ENCODE measurements at places on chromosomes 3 and 15.

DNA sequence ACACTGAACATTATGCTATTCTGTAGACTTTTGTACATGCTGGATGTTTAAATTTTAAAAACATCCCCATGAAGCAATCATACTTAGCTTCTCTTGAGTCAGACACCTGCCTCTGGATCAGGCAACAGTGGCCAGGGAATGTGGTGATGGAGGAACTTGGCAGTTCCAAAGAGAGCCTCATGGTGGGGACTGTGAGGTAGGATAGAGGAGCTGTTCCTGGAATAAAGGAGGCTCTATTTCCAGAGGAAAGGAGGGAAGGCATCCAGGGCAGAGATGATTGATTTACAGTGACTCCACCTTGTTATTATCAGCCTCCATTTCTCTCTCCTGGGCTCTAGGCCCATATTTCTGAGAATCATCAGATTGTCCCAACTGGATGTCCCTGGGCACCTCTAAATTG, 35.0 kb upstream of the ABHD17C start:
- no peak for DNase-seq

DNA sequence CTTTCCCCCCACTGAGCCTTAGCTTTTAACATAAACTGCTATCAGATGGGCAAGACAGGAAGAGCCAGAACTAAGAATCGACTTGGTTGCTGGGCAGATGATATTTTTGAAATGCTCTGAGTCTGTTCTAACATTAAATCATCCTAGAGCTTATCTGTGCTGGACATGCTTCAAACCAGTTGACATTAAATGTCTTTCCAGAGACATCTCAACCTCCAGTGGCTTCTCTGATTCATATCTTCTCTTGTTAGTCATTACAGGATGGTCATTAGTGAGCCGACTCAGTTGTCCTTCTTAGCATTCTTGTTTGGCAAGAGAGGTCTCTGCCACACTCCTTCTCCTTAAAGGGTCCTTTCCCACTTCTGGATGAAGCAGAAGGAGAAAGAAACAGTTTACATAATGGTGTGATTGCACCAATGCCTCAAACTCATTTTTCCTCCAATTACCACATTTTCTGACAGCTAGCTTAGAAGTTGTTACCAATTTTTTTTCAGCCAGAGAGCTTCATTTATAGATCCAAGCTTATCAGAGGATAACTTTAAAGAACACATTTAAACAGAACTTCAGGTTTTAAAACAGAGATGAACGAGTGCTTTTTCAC, 21.7 kb upstream of the SYN2 start:
- DNase-seq, result no peak

GRCh38 chr3:10371167-10371566, 50.3 kb upstream of the SEC13 start:
- DNase-seq, result no peak

GRCh38 chr3:68893600-68894239, 38.6 kb downstream of the TAFA4 start:
- DNase-seq, result no peak

DNA sequence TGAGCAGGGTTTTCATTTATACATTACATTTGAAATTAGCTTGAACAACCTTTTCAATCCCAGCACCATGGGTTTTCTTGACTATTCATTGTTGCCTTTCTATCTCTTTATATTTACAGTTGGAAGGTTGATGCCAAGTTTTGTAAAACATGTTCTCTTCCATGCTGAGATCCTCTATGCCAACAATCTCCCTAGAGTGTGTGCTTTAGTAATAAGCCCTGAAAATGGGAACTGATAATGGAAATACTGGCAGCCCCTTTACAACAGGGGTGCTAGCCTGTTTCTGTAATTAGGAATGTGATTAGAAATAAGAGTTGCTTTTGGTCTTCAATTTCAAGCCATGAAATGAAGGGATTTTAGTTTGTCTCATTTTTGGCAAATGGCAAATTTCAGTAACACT, 239.9 kb upstream of the NAALADL2 start:
- DNase-seq, result no peak

GRCh38 chr15:38868326-38869114, 303.9 kb upstream of the RASGRP1 start:
- DNase-seq, result no peak

GRCh38 chr15:66139591-66140207, 113.9 kb downstream of the MEGF11 start:
- DNase-seq, result no peak

- no peak for DNase-seq
These were observed 466.0 kb upstream of the THBS1 start for GRCh38 chr15:39114690-39115378.

DNA sequence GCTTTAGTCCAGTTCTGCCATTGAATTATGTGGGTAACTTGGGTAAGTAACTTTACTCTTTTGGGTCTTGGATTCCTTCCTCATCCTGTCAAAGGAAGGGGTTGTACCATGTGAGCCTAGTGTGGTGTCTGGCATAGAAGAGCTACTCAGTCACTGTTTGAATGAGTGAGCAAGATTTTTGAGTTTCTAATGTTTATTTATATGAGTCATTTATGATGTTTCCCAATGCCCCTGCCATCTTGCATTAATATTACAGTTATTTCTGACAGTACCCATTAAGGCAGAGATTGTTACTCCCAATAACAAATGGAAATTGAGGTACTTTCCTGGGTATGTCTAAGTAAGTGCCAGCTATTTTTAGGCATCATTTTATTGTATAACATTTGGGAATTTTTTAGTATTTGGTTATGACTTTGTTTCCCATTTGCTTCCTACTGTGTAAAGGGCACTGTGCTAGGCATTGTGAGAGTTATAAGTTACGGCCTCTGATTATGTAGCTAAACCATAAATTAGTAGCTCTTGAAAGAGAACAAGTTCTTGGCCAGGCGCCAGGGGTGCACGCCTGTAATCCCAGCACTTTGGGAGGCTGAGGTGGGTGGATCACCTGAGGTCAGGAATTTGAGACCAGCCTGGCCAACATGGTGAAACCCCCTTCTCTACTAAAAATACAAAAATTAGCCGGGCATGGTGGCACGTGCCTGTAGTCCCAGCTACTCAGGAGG, 23.5 kb downstream of the NR1D2 start:
- DNase-seq, result no peak

- no peak for DNase-seq
These were observed 16.7 kb downstream of the FAM174B start for GRCh38 chr15:92638709-92639365.

- DNase-seq, result no peak
These were observed 10.3 kb downstream of the U2SURP start for GRCh38 chr3:143011705-143012104.

- no peak for DNase-seq
These were observed 4.4 kb downstream of the GATA2 start for GRCh38 chr3:128488636-128488990.

GRCh38 chr15:30650012-30650929, 24.3 kb downstream of the ARHGAP11B start:
- no peak for DNase-seq

DNA sequence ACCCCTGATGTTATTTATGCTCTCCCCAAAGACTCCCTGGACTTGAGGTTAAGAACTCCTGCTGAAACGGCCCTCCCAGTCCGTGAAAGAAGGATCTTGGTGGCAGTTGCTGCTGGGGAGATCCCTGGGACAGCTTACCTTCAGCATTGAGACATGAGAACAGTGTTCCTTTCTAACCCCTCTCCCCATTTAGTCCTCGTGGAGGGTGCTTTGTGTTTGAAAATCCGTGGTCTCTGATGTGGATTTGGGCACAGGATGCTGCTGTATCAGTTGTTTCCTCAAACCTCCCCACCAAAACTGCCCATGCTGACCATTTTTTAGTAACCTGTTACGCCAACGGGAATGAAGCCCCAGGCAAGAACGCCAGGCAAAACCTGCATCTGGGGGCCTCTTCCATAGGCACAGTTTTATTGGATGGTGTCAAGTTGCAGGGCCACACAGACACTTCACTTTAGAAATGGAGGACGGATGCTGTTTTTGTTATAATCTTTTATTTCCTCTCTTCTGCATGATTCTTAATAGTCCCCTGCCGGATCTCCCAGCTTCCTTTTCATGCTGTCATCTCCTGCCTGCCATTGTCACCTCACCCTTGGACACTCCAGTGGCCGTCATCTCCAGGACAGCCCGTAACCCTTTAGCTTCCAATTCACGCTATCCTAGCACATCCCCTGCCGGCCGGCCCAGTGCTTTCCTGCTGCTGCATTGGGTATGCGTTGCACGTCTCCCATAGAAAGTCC, 31.7 kb upstream of the CEMIP start:
- no peak for DNase-seq

DNA sequence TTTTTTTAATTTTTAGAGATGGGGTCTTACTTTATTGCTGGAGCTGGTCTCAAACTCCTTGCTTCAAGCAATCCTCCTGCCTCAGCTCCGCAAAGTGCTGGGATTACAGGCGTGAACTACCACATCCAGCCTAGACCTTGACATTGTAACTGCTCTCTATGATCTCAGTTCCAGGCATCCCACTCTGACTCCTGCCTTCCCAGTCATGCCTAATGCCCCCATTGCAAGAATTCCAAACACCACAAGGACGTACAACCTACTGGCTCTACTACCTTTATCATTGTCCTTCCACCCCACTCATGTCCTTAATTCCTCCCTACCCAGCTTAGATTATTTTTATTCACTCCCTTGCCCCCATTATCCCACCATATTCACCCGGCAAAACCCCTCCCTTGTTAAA, 21.6 kb downstream of the NKIRAS1 start:
- DNase-seq, result no peak

DNA sequence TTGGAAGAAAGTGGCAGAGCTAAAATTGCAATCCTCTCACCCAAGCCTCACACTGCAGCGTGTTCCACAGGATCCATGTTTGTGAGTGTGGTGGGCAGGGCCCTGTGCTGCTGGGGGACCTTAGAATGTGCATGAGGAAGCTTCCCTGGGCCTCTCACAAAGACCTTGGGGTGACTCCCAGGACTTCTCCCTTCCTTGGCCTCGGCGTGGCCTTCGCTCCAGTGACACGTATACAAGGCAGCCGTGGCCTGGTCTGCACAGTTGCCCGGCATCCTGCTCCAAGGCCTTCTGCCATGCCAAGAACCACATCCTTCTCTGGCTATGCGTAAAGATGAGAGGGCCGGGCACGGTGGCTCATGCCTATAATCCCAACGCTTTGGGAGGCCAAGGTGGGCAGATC, 196.4 kb downstream of the UACA start:
- DNase-seq, result no peak

DNA sequence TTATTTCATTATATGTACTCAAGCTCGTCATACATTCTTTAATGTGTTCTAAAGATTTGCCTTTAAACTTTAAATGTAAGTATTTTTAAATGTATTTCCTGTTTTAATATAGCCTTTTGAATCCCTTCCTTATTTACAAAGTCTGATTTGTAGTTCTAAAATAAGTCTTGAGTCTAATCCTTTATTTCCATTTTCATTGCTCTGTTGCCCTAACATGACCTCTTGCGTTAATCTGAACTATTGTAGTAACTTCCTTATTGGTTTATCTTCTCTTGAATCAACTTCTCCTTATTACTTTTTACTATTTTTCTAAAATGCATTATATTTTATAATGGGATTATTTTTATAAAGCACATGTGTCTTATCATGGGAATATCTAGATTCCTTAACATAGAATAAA, 24.0 kb downstream of the KNL1 start:
- DNase-seq, result no peak

DNA sequence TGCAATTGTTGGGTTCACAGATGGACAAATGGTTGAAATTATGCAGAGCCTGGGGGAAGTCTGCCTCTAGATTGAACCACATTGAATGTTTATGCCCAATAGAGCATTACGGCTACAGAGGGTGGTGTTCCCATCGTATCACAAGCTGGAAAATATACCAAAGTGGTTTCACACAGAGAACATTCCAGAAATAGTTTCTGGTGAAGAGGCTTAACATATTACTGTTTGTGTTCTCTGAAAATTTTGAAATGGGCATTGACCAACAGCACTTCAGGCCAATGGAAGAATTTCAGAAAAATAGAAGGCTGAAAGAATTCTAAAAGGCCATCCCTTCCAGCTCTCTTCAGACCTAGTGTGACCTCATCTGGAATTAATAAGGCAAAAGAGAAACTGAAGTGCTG, 203.9 kb downstream of the NEK10 start:
- no peak for DNase-seq

DNA sequence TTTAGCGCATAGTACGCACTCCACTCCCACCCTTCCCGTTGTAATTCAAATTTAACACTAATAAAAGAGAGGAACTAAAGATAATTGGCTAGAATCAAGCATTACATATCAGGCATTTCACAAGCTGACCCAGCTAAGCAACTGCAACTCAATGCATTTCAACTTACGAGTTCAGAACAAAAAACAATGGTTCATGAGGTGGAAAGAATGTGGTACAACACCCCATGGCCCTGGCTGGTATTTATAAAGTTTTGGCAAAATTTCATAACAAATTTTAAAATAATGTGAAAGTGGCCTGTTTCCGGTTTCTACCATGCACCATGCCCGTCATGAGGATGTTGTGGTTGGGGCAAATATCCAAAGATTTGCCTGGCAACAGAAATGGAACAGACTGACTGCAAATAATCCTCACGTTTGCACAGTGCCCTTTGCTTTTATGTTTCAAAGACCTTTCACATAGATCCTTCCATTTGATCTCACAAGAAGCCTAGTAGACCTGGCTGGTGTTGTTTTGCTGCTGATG, 455.3 kb upstream of the NR2F2 start:
- no peak for DNase-seq

DNA sequence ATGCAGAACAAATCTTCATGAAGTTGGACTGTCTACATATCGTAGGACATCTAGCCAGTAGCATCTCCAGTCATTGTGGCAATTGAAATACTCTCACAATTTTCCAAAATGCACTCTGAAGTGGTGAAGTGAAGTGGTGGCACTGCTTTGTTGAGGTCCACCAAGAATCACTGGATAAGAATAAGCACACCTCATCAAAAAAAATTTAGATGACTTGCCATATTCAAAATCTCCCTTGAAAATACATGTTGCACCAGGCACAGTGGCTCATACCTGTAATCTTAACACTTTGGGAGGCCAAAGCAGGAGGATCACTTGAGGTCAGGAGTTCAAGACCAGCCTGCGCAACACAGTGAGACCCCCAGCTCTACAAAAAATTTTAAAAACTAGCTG, 12.9 kb downstream of the HACD2 start:
- no peak for DNase-seq

DNA sequence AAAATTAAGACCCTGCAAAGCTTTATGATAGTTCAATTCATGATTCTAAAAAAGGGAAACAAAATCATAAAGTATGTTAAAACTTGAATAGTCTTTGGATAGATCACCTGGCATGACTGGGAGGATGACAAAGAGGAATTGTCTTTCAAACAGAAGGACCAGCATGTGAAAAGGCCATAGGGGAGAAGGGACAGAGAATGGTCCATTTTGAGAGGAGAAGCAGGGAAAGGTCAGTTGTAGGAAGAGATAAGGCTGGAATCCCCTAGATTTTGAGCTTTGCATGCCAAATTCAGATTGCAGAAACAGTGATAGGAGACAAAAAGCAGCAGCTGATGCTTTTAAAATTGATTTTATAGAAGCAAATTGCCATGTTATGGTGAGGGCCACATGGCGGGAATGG, 12.7 kb downstream of the PROS1 start:
- no peak for DNase-seq

DNA sequence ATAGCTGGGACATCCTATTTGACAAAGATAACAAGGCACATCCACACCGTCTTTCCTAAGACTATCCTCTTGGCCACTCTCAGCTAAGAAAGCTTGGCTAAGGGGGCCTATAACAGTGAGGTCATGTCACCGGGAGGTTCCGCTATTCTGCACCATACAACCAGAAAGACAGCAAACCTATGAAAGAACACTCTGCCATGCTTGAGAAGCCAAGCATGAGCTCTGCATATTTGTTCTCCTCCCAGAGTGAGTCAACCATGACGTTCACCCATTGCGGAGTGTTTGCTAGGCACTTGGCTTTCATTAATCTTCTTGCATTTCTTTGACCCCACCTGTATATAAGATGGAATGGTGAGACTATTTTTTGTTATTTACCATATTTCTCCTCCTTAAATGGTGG, 141.2 kb downstream of the GMNC start:
- DNase-seq, result no peak
